ENCODE measurements at places on chromosomes 12 and 14. TPM values are rescaled to one million over a fixed set of nuclear protein-coding genes. Genes with fewer than 3 reads are reported as not detected.

The GDF3 gene
- not detected for total RNA-seq

DNA sequence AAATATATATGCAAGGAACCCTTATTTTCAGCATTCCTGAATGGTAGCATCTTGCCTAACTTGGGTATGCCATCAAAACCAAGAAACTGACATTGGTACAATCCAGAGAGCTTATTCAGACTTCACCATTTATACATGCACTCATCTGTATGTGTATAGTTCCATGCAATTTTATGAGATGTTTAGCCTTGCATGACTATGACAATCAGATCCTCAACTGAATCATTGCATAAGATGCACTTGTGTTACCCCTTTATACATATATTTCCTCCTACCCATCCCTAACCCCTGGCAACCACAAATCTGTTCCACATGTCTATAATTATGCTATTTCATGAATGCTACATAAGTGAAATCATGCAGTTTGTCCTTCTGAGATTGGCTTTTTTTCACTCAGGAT lies 37.0 kb upstream of the PPFIBP1 start:
- no peak for DNase-seq
- peaks cover 13% of the 10 kb centered on the region for H3K27me3 ChIP-seq
- H3K27ac ChIP-seq: no peak overlapping the region
- no peak overlapping the region for H3K4me3 ChIP-seq
- peaks cover 11% of the 10 kb centered on the region for H3K36me3 ChIP-seq

The TSPAN8 gene
- total RNA-seq: not detected

- no peak for DNase-seq
- no peaks in the 10 kb centered on the region for H3K36me3 ChIP-seq
- H3K27ac ChIP-seq: no peak overlapping the region
- H3K4me3 ChIP-seq: no peak overlapping the region
- peaks cover 21% of the 10 kb centered on the region for H3K27me3 ChIP-seq
- no peaks in the 10 kb centered on the region for H3K4me1 ChIP-seq
Measured at GRCh38 chr12:112573141-112573540, 154.4 kb downstream of the PTPN11 start.

DNA sequence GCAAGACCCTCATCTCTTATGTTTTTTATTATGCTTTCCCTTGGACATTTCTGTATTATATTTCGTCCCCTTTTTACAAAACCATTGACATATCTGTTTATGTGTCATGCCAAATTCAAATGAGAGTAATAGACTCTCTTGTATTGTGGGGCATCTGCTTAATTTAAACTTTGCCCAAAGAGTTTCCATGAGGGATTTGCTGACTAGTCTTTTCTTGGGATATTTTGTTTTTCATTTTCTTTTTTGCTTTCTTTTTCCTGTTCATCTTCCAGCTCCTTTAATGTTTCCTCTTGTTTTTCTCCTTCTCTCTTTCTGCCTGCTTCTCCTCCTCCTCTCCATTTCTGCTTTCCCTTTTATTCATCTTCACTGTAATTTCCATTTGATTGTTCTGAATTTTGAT lies 13.8 kb upstream of the ZNF26 start:
- H3K4me3 ChIP-seq: no peak overlapping the region
- no peak for DNase-seq
- peaks cover 7% of the 10 kb centered on the region for H3K36me3 ChIP-seq
- no peak overlapping the region for H3K27ac ChIP-seq

GRCh38 chr12:31597066-31597465 lies 6.1 kb upstream of the DENND5B start:
- H3K27me3 ChIP-seq: peaks cover 9% of the 10 kb centered on the region
- DNase-seq: no peak
- H3K27ac ChIP-seq: no peak overlapping the region

DNA sequence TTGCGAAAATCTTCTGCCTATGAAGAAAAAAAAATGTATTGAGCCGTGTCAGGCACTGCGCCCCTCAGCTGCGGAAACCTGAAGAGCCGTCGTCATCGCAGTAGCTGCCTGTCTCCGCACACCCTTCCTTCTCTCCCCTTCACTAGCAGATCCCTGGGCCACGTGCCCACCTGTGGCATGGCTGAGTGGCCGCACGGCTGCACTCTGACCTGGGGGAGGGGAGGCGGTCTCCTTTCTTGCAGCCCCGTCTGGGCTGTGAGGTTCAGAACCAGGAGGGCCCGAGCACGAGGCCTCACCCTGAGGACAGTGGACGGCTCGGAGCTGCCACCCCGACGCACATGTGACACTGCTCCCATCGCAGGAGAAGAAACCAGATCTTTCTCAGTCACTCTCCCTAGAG lies 24.9 kb downstream of the PGAM5 start:
- no peak overlapping the region for H3K4me3 ChIP-seq
- H3K4me1 ChIP-seq: no peaks in the 10 kb centered on the region
- no peak overlapping the region for H3K27ac ChIP-seq
- no peak for DNase-seq

- no peaks in the 10 kb centered on the region for H3K36me3 ChIP-seq
- no peaks in the 10 kb centered on the region for H3K27me3 ChIP-seq
- H3K4me1 ChIP-seq: no peaks in the 10 kb centered on the region
Measured at GRCh38 chr14:99554757-99555531, 49.1 kb downstream of the CCDC85C start.

DNA sequence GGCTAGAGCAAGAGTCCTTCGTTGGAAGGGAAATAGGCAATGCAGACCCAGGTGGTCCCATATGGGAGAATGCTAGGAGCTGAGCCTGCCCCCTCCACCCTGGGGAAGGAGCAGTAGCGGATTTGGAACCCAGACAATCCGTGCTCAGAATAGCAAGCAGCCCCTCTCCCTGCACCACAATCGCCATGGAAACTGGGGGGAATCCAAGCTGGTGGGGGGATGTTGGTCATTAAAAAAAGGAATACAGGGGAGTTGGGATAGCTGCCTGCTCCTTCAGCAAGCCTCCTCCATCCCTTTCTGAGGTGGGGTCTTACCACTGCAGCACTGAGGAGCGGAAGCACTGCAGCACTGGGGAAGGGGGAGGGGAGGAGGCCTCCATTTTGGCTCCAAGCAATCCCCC lies 2.9 kb downstream of the RND1 start:
- peaks cover 20% of the 10 kb centered on the region for H3K4me1 ChIP-seq
- H3K36me3 ChIP-seq: peaks cover 6% of the 10 kb centered on the region
- H3K4me3 ChIP-seq: no peak overlapping the region
- no peak overlapping the region for H3K27ac ChIP-seq
- DNase-seq: no peak

The RNASE1 gene
- not detected for total RNA-seq

- no peaks in the 10 kb centered on the region for H3K36me3 ChIP-seq
- no peak for DNase-seq
- H3K27me3 ChIP-seq: peaks cover 7% of the 10 kb centered on the region
Measured at GRCh38 chr14:105091054-105091516, 25.9 kb upstream of the GPR132 start.

DNA sequence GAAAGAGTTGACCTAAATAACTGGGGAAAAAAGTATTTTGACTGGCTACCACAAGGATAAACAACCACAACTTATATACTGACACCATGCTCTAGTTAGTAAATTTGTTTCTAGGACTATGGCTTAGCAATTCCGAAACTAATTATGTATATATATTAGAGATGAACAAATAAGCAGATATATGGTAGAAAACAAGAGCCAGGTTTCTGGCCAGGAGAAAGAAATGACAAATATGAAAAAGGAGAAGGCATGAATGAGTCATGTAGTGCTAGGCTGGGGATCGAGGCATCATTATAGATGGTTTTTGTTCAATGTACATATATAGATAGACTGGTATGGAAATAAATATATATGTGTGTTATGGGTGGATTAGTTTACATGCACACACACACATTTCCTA lies 5.5 kb upstream of the LRRC74A start:
- no peak overlapping the region for H3K4me3 ChIP-seq
- no peaks in the 10 kb centered on the region for H3K36me3 ChIP-seq
- peaks cover 15% of the 10 kb centered on the region for H3K27me3 ChIP-seq
- no peaks in the 10 kb centered on the region for H3K4me1 ChIP-seq
- H3K27ac ChIP-seq: no peak overlapping the region

DNA sequence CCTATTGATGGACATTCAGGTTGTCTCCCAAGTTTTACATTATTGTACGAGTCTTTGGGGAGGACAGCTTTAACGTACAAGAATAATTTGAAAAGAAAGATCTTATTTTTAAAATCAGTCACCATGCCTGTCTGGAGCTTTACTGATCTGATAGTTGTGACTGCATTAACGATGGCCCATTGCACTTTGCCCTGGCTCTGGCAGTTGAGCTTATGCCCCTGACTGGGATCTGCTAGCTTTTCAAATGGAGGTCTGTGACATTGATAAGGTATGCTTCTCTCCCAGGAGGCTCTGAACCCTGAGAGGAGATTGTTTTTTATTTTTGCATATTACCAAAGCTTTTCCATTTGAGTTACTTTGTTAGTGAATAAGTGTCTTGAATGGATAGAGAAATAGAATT lies 17.9 kb upstream of the RAB3IP start:
- no peaks in the 10 kb centered on the region for H3K36me3 ChIP-seq
- no peak overlapping the region for H3K27ac ChIP-seq
- no peak for DNase-seq
- no peaks in the 10 kb centered on the region for H3K4me1 ChIP-seq
- H3K4me3 ChIP-seq: no peak overlapping the region

Data from activated T-helper 2 cell treated with anti-CD3 and anti-CD28 coated beads, Interferon-gamma antibody, Interleukin-2, Interleukin-4, amounts not matched to agents 10 μg/mL and 5 μg/mL and 100 μg/mL, durations not matched to agents 14 hours and 24 hours and 36 hours (primary cell).